Common myeloid progenitor, CD34-positive (primary cell): ENCODE measurements at places on chromosomes 4 and X.

GRCh38 chr4:38695809-38696208, 31.8 kb downstream of the KLF3 start:
- no peak for DNase-seq

DNA sequence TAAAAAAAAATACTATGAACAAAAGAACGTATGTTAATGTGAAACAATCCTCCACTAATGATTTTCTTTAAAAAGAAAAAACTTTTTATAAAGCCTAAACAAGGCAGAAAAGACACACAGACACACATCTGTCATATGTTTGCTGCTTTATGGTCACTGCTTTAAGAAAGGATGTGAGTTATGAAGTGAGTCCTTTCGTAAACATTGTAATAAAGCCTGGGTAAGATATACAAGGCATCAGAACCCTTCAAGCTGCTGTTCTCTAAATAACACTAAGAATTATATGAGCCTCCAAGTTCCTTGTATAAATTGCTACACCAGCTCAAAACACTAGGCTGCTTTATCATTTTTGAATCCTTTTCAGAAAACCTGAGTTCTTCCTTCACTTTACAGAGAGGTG, 81.6 kb downstream of the FBXO8 start:
- DNase-seq = no peak

- no peak for DNase-seq
Measured at GRCh38 chr4:81258841-81259550, 44.0 kb upstream of the PRKG2 start.

DNA sequence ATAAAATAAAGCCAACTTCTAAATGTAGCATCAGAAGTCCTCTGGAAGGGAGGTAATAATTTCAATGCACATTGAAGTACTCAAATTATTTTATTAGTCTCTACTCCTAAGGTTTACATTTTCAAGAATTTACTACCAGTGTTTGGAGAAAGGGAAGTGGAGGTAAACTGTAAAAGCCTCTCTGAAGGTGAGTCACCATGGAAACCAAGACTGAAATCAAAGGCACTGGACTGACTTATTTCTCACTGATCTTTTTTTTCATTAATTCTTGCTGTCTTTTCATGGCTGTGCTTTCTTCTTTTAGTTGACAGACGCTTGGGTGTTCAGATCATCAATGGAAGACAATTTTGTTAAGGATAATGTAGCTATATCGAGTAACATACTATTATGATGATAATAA, 9.7 kb downstream of the SLC39A8 start:
- peak; percentile 40 for DNase-seq

DNA sequence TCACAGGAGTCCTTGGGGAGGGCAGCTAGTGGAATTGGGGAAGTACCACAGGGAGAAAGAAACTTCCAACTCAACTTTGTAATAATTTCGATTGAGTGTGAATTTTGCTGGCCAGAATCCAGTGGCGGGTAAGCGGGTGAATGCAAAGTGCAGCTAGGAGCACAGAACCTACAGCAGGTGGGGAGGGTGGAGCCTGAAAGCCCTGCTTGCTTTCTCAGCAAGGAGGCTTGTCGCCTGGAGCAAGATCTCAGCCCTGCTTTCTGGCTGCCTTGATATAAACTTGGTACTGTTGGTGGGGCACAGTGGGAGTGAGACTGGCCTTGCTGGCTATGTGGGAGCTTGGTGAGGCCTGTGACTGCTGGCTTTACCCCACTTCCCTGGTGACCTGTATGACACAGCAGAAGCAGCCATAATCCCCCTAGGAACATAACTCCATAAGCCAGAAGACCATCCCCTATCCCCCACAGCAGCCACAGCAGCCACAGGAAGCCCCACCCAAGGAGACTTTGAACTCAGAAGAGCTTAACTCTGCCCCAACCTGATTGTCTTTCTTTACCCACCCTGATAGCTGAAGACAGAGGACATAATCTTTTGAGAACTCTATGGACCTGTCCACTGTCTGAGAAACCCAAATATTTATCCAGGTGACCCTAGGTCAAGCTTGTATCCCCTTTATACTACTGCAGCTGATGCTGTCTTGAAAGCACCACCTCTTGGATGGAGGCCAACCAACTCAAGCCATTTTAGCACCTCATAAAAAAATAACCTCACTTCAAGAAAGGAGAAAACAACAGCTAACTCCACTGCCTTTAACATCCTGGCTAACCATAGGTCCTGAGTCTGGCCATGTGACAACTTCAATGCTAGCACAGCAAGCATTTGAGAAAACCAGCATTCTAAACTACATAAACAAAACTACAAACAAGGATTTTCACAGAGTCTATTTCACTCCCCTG, 87.2 kb upstream of the PDE5A start:
- no peak for DNase-seq

GRCh38 chr4:94665500-94666404, 92.0 kb upstream of the BMPR1B start:
- DNase-seq = no peak

GRCh38 chrX:147476008-147476407, 435.7 kb upstream of the FMR1 start:
- peak; percentile 47 for DNase-seq

DNA sequence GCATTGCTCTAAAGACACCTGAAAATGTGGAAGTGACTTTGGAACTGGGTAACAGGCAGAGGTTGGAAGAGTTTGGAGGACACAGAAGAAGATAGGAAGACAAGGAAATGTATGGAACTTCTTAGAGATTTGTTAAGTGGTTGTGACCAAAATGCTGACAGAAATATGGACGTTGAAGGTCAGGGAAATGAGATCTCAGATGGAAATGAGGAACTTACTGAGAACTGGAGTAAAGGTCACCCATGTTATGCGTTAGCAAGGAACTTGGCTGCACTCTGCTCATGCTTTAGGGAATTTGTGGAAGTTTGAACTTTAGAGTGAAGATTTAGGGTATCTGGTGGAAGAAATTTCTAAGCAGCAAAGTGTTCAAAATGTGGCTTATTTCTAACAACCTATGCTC, 99.4 kb downstream of the FAM13A start:
- DNase-seq = peak; percentile 52

GRCh38 chrX:12702509-12703091, 88.6 kb upstream of the PRPS2 start:
- DNase-seq = no peak

- no peak for DNase-seq
Measured at GRCh38 chr4:15402146-15402545, 25.7 kb upstream of the C1QTNF7 start.

DNA sequence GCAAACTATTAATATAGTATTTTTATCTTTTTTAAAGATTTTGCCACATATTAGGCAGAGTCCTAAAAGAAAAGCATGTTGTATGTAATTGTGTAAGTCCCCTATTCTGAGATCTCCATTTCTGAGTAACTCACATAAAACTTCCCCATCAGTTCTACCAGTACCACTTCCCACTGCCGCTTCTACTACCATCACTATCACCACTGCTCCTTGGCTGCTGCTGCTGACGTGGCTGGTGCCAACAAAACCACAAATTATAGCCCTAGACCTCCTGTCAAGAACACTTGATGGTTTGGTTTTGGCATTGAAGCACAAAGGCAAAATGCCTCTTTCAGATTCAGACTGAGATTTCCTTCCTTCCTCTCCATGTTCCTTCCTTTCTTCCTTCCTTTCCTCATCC, 106.4 kb downstream of the MMRN1 start:
- DNase-seq = peak; percentile 79

DNA sequence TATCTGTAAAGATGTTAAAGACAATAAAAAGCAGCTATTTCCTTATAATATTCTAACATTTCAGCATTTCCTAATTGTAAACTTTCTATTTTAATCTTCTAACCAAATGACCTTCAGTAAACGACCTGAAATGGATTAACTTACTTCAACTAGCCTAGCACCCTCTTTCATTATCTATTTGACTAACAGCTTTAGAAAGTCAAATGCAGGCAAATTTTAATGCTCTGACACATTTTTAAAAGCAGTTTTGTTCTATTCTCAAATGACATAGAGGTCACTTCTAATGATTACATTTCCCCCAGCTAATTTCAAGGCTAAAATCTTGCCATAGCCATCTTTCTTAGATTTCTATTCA, 41.9 kb downstream of the SLC7A11 start:
- DNase-seq = no peak

- DNase-seq = no peak
Measured at GRCh38 chr4:41145571-41146078, 68.7 kb downstream of the APBB2 start.

DNA sequence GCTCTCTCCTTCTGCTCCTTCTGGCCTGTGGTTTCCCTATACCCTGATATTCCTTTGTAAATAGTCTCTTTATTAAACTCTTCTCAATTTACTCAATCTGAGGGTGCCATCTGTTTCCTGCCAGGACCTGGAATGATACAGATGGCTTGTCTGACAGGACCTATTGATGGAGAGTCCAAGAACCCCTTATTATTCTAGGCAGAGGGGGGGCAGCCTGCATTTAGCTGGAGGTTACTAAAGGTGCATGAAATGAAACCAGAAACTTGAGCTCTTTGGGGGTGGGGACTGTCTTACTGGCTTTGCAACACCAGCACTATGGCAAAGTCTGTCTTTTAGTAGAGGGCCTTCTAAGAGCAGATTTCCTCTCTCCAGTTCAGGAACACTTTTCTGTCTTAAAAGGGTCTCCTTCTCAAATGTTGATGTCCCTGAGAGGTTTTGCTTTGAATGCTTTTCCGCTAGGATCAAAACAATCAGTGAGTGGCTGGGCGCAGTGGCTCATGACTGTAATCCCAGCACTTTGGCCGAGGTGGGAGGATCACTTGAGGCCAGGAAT, 162.5 kb upstream of the MED14 start:
- DNase-seq = peak; percentile 56

- no peak for DNase-seq
Measured at GRCh38 chrX:6734844-6735634, 200.1 kb upstream of the VCX3A start.

DNA sequence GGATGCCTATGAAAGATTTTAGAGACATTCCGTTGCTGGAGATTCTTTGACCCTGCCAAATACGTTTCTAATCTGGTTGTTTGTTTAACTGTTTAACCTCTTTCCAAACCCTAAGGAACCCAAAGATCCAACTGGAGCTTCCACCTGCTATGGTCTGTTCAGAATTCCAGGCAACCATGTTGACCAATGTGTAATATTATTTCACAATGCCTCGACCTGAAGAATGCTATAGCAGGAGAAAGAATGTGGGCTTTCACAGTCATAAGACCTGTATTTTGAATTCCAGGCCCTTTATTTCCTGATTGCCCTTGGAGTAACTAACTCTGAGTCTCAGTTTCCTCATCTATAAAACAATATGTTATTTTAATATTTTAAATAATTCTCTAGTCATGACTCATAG, 90.8 kb downstream of the COL25A1 start:
- no peak for DNase-seq

DNA sequence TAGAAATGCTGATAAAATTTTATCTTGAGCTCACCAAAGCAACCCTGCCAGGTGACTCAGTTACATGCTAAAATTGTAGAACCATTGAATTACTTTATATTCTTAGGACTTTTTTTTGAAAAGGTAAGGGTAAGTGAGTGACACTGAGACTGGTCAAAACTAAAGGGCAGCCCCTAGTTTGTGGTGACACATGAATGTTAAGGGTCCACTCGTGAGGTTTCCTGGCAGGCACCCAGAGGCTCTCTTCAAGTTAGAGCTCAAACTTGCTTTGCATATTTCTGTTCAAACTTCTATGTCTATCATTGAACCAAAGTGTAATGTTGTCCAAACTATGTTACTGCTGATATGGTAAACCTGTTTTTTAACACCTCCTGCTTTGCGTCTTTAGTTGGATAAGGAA, 30.5 kb downstream of the TMPRSS11D start:
- no peak for DNase-seq

- DNase-seq = no peak
Measured at GRCh38 chr4:38145033-38145678, 185.0 kb downstream of the PTTG2 start.

GRCh38 chr4:146369446-146369845, 152.3 kb downstream of the SLC10A7 start:
- DNase-seq = no peak
